ENCODE measurements at places on chromosomes 5 and 9. TPM values are rescaled to one million over a fixed set of nuclear protein-coding genes. Genes with fewer than 3 reads are reported as not detected.

TEX48 gene
- not detected for total RNA-seq

ZBTB43 gene
- total RNA-seq: 3.5 TPM

DNA sequence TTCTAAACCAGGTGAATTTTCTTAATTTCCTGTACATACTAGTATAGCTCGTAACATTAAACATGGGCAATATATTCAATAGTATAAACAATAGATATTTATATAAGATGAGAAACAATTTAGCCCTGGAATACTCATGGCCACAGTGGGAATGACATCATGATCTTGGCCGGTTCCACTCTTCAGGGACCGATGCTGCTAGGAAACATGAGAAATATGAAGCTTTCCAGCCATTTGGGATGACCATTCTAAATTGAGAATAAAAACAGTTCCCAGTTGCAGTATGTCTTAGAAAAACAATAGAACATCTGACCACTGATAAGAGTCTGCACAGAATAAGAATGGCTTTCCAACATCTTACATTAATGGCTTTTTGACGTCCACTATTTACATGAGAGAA lies 33.3 kb upstream of the SLCO6A1 start:
- no peak for DNase-seq

GRCh38 chr5:156758011-156758791 lies 91.9 kb upstream of the PPP1R2B start:
- DNase-seq: no peak

DNA sequence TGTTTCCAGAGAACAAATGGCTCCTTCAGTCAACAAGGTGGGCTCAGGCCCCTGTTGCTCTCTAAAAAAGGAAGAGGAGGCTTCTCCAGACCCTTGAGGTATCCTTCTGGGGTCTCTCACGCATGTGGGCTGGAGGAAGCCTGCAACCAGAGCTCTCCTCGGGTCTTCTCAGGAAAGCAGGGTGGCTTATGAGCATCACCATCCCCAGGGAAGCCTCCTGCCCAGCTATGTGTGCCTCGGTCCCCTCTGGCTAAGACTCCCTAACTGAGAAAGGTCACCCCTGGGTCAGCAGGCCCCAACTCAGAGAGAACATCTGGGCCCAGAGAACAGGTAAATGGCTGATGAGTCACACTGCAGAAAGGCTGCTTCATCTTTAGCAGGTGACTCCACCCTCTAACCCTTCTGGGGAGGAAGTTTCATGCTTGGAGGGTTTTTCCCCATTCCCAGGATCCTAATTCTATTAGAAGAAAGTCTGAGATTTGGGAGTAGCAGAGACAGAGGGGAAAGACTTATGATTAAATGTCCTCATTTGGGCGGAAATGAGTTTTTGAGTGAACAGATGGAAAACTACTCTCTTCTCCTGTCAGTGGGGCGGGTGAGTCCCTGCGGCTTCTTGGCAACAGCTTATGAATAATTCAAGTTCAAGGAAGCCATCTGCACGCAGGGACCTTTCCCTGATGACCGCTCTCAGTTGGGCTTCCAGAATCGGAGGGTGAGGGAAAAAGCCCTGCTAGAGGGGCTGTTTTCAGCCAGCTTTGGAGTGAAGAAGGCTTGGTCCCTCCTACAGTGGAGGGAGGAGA lies 41.9 kb downstream of the TGFBI start:
- DNase-seq: peak; percentile 91

C5 gene
- total RNA-seq: 15.6 TPM

Data from G401 (cell line).